ENCODE measurements at places on chromosomes 13 and 19.

- no peak for DNase-seq
These were observed 1017.6 kb downstream of the PCDH9 start for GRCh38 chr13:66212511-66212910.

GRCh38 chr13:99374994-99375737 lies 68.0 kb upstream of the GPR183 start:
- DNase-seq: no peak

DNA sequence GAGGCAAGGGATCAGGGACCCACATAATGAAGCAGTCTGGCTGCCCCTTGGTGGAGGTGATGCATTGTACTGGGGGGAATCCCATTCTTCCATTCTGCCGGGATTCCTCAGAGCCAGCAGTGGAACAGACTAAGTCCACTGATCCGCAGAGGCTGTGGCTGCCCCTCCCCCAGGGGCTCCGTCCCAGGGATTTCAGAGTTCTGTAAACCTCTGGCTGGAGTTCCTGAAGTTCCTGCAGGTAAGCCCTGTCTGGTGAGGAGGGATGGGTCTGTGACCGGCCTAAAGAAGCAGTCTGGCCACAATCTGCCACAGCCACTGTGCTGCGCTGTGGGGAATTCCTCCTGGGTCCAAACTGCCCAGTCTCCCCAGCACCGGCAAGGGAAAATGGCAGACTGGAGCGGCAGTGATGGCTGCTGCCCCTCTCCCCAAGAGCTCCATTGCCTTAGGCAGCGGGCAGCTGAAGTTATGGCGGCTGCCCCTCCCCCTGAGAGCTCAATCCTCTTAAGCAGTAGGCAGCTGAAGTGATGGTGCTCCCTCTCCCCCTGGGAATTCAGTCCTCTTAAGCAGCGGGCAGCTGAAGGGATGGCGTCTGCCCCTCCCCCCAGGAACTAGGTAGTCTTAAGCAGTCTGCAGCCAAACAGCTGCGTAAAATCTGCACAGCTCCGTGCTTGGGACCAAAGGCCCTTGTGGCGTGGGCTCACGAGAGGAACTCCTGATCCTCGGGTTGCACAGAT lies 155.7 kb downstream of the PCDH17 start:
- DNase-seq: no peak

- DNase-seq: no peak
These were observed 50.8 kb downstream of the MBD3L2B start for GRCh38 chr19:6970443-6970842.

DNA sequence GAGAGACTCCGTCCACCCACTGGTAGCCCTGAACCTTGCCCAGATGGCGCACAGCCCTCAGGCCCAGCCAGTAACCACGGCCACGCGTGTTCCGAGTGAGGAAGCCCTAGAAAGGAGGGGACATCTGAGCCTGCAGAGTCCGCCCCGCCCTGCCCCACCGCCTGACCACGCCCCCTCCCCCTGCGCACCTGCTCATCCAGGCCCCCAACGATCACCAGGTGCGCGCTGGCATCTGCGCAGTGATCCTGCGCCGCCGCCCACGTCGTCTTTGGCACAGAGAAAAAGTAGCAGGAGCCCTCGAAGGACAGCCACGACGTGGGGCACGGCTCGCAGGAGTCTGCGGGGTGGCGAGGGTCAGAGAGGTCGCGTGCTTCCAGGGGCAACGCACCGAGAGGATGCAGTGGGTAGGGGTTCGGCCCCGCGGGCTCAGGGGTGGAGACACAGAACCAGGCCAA lies 2.1 kb downstream of the CLEC4G start:
- DNase-seq: no peak

DNA sequence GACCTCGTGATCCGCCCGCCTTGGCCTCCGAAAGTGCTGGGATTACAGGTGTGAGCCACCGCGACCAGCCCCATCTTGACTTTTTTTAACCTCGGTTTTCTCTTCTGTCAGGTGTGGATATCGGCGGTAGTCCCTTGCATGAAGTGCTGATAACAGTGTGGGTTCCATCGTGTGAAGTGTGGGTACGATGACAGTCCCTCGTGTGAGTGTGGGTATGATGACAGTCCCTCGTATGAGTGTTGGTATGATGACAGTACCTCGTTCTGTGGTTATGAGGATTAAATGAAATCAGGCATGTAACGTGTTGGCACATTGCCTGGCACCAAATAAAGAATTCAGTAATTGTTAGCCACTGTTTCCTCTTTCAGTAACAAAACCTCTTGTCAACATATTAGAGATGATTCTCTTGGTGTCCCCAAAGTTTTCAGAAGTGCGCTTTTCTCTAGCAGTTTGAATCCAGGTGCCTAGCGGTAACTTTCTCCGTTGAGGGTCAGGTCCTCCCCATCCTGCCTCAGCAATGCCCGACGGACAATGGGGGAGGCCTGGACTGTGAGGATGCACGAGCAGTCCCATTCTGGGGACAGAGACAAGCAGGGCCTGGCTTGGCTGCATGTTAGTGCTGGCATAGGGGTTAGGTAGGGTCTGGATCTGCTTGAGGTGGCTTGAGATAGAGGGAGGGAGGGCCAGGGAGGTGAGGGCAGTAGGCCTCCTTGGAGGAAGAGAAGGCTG lies 15.3 kb downstream of the GATAD2A start:
- no peak for DNase-seq

DNA sequence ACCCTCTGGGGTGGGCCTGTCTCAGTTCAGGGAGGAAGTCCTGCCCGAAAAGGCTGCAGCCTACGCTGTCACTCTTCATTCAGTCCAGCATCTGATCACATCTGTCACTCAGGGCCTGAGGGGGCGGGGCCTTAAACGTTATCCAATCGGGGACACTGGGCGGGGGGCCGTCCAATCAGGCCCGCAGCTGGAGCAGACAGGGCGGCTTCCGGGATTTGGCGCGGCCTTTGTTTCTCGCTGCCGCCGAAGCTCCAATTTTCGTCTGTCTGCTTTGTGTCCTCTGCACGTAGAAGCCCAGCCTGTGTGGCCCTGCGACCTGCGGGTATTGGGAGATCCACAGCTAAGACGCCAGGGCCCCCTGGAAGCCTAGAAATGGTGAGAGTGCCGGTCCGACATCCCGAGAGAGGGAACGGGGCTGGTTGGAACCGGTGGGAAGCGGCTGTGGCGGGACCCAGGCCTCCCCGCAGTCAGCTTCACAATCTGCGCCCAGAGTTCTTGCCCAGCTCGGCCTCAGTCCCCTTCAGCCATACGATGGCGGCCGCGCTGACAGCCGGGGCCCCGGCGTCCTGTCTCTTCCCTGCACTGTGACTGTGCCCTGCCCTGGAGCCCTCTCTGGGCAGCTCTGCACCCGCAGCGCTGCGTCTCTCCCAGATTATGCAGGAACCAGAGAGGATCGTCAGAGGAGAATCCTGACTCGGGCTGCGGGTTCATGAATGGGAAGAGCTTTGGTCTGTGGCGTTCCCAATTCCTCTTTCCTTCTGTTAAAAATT lies at the start of gene ZNF730:
Gene ZNF730, plus strand, starts transcription at position 224 of the 770 bp plus-strand sequence. Its CDS starts 149 bp downstream, at position 373.
- peak; percentile 94 for DNase-seq

- DNase-seq: no peak
These were observed 99.0 kb upstream of the TNFSF11 start for GRCh38 chr13:42474954-42475353.

GRCh38 chr13:76597868-76598267 lies 288.3 kb downstream of the KCTD12 start:
- no peak for DNase-seq

GRCh38 chr19:10422046-10422461 lies 1.7 kb downstream of the PDE4A start:
- no peak for DNase-seq

- no peak for DNase-seq
These were observed 28.6 kb upstream of the SLC15A1 start for GRCh38 chr13:98781045-98781444.

DNA sequence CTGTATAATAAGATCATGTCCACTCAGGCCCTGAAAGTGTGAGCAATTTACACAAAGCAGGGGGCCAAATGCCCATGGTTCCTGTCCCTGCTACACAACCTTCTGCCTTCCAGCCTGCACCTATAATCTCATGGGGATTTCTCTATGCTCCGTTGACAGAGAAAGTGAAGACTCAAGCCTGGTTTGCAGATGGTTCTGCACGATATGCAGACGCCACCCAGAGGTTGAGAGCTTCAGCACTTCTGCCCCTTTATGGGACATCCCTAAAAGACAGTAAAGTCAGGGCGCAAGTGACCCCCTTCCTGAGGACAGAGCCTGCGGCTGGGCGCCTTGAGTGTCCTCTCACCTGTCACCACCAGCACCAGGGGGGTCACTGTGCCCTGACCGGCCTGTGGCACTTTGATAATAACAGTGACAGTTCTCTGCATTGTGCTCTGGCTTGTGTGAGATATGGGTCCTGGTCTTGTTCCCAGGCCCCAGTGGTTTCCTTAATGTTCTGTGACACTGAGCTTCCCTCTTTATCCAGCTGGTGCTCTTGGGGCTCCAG lies 15.1 kb downstream of the LILRA5 start:
- no peak for DNase-seq

DNA sequence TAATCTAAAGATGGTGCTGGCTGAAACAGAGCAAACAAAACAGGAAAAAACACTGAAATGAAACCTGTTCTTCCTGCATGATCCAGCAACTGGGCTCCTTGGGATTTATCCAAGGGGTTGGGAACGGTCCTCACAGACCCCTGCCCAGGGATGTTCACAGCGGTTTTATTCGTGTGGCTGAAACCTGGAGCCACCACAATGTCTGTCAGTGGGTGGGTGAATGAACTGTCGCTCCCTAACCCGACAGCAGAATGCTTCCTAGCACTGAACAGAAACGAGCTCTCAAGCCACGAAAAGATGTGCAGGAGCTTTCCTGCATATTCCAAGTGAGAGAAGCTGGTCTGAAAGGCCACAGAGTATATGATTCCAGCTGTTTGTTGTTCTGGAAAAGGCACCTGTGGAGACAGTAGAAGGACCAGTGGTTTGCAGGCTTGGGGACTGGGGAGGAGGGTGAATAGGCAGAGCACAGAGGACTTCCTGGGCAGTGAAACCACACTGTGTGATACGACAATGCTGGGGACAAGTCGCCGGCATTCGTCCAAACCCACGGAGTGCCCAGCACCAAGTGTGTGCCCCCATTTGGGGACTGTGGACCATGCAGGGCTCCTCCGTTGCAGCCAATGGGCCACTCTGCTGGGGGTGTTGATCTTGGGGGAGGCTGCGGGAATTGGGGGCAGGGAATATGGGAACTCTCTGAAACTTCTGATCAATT lies 73.9 kb downstream of the TEX29 start:
- no peak for DNase-seq
